ENCODE measurements at places on chromosomes 3 and 15.

GRCh38 chr15:74823324-74823723, 3.1 kb upstream of the CPLX3 start:
- no peak for DNase-seq

- no peak for DNase-seq
Observed at GRCh38 chr3:183968666-183969245, 48.9 kb downstream of the ABCC5 start.

DNA sequence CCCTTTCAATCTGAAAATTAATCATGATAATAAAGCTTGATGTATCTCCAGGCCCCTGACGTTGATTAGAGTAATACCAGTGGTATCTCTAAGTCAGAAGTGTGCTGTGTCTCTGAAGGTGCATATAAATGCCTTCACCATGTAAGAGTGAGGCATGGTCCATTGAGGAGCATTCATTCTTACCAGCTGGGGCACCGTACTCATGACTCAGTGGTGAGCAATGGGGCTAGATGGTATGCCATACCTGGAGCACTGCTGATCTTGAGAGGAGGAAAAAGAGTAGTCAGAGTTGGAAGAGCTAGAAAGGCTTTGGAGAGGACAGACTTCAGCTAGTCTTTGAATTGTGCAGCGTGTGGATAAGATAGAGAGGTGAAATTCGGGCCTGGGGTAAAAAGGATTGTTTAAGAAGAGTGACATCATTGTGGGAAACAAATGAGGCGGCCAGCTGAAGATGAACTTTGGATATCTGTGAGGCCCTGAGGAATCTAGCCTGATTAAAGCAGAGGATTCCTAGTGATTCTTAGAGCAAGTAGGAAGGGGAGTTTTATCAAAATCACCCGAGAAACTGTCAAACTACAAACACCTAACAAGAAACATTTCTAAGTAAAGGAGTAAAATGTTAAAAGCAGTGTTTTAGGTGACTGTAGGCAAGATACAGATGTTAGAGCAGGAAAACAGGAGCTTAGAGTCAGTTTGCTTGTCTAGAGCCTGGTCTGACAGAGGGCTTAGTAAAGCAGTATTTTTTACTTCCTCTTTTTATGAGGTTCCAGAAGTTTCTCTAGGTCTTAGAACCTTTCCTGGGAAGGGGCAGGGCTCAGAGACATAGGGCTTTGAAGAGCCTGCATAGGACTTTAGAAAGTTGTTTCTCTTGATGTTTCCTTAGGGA, 13.6 kb downstream of the TMOD3 start:
- peak; percentile 41 for DNase-seq

DNA sequence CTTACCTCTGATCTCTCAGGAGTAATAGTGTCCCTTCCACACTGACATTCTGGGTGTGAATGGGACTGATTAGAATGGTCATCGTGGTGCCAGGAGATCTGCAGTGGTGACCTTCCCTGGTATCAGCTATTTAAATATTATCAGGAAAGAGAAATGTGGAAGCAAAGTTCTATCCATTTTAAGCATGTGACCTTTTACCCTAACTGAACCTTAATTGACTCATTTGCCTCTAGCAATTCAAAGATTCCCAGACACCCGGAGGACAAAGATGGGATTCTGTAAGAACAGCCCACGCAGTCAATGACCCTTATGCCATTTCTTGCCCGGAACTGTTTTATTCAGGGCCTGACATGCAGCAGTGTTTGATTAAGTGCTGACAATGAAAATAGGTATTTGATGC, 10.3 kb downstream of the LIPC start:
- no peak for DNase-seq

GRCh38 chr3:65490114-65490513, 548.6 kb downstream of the MAGI1 start:
- DNase-seq: no peak

GRCh38 chr15:58521293-58521991, 89.7 kb downstream of the LIPC start:
- DNase-seq: peak; percentile 89

Measured in fibroblast of skin of right quadriceps (primary cell).